ENCODE measurements at places on chromosomes 3 and 15.

DNA sequence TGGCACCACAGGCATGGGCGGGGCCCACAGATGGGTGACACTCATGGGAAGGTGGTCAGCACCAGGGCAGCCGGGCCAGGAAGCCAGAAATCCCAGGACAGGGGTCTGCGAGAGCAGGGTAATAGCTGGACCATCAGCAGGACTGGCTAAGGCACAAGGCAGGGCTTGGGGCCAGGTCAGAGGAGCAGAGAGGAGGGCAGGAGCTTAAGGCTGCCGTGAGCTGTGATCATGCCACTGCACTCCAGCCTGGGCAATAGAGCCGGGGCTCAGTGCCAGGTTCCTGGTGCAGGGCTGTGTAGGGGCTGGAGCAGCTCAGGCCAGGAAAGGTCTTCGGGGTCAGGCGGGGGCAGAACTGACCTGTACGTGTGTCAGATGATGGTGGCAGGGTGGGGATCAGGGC lies 64.2 kb upstream of the LINGO1 start:
- no peak for DNase-seq

DNA sequence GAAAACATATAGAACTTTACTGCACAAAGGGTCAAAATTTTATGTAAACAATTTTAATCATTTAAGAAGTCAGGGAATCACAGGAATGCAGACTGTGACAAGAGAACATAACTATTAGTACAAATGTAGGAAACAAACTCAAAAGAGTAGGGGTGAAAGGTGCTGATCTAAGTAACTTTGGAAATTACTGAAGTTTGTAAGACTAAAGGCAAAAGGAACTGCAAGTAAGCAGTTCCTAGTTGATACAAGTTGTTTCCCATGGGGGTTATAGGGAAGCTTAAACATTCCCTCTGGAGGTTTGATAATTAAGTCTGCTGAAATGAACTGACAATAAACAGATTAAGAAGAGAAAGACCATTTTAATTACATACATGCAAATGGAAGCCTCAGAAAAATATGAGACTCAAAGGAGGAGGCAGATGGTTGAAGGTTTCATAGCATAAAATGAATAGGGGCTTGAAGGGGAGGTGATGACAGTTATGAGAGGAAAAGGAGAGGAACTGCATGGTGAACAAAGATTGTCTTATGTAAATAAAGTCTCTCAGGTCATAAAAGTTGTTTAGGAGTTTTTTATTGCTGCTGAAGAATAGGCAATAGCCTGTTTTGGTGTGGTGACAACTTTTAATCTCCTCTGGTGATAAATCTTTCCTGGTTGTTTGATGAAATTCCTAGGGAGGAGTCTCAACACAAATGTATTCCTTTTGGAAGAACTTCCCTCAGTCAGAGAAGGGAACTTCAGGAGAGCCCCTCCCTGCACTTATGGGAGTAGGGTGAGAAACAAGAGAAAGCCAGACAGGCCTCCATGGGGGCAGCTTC lies 17.1 kb downstream of the SETMAR start:
- no peak for DNase-seq

- DNase-seq: no peak
Observed at GRCh38 chr3:61454006-61454585, 107.3 kb upstream of the PTPRG start.

DNA sequence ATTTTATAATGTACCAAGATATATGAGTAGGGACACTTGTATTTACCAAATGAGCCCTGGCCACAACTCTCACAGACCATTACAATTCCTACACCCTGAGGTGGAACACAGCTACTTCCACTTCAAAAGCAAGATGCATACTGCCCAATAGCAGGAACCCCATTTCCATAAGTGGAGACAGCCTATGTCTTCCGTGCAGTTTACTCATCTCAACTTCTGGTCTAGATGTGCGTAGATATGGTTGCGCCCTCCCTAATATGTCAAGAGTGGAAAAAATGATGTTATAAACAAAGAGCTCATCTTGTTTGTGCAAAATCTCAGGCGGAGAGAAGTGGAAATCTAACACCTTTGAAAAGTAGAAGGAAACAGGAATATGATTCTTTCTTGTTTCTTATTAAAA lies 44.6 kb downstream of the RAB27A start:
- no peak for DNase-seq

- no peak for DNase-seq
Observed at GRCh38 chr3:160812304-160812703, 56.3 kb downstream of the PPM1L start.

DNA sequence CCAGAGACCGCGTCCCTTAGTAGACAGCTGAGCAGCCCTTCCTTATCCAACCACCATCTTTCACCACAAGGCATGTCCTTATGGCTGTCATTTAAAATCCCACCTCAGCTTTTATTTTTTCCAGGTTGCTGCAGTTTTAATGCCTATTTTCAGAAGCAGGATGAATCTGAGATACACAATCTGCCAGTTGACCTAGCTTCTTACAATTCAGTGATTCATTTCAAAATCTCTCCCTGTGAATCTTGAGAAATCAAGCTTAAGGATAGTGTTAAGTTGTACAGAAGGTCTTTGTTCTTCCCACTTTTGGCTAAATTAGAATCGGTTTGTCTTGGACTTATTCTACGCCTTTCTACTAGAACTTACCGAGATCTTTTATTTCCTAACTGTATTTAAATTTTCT lies 522.3 kb upstream of the CFAP20DC start:
- no peak for DNase-seq

- DNase-seq: no peak
Observed at GRCh38 chr3:38541806-38542205, 45.7 kb downstream of the EXOG start.

GRCh38 chr3:21524133-21524532 lies 226.9 kb downstream of the ZNF385D start:
- peak; percentile 25 for DNase-seq

- no peak for DNase-seq
Observed at GRCh38 chr15:52559575-52559974, 9.3 kb downstream of the ARPP19 start.

DNA sequence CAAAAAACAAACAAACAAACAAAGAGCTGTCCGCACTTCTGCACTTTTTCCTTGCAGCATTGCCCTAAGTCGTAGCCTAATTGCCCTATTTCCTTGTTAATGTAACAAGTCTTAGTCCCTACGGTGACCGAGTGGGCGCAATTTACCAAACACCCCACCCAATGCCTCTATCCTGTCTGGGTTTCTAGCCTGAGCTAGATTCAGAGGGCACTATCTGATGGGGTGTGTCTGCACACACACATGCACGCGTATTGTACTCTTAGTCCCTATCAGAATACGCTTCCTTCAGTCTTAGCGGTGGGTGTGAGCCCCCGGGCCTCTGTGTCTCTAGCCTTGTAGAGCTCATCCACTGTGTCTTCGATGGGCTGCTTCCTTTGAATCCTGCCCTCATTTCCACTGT lies 125.9 kb upstream of the DLG1 start:
- no peak for DNase-seq

GRCh38 chr3:70737666-70738290 lies 425.3 kb upstream of the MDFIC2 start:
- no peak for DNase-seq

GRCh38 chr3:169836942-169837275 lies 24.2 kb upstream of the LRRC34 start:
- no peak for DNase-seq

DNA sequence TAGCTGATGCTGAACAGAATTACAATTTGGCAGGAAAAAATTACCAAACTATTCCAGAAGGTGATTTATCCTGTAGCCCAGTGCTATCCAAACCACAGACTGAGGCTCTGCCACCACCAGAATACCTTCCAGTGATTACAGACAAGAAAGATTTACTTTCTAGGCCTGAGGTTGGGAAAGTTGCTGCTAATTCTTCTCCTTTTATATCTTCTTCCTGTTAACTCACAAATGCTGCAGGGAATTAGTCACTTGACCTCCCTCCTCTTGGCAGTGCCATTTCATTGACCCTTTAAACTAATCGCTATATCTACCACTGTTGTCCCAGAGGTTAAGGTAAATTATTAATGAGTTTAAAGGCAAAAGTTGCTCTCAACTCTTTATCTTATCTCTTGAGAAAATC lies 118.4 kb downstream of the CTNNB1 start:
- no peak for DNase-seq

- no peak for DNase-seq
Observed at GRCh38 chr15:53115563-53115962, 325.4 kb upstream of the ONECUT1 start.

GRCh38 chr15:75062706-75063105 lies 39.3 kb downstream of the PPCDC start:
- DNase-seq: no peak

- no peak for DNase-seq
Observed at GRCh38 chr3:158846803-158847451, 45.1 kb downstream of the MFSD1 start.

DNA sequence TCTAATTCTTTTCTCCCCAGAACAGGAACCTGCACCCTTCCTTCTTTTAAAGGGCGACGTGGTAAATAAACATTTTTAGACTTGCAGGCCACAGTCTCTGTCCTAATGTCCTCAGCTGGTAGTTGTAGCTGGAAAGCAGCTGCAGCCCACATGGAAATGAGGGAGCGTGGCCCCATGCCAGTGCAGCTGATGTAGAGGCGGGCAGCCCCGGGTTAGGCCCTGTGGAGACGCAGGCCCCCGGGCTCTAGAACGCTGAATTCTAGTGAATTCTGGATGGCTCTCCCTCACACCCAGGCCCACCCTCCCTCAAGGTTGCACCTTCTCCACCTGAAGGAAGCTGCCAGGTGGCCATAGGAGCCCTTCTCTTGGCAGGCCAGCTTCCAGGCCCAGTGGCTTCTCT lies 52.3 kb downstream of the PGPEP1L start:
- DNase-seq: peak; percentile 55

GRCh38 chr3:190224863-190225692 lies 97.2 kb downstream of the CLDN1 start:
- DNase-seq: peak; percentile 22

- DNase-seq: no peak
Observed at GRCh38 chr15:81092559-81092902, 41.5 kb upstream of the CFAP161 start.

DNA sequence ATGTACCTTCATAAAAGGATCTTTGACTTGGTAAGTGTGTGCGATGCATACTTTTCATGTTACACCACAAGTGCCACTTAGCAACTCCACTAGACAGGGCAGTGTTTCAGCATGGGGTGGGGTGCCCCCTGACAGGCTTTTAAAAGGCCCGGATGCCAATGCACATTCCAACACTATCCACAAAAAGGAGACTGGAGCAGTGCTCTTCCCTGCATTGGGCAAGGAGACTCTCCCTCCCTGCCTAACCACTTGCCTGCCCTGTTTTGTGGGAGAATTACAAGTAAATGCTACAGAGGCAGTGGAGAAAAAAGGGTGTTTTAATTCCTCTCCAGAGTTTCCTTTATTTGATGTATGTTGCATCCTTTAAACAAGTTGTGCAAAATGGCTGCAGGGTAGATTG lies 1.7 kb upstream of the RARB start:
- no peak for DNase-seq

- no peak for DNase-seq
Observed at GRCh38 chr3:139230391-139230790, 113.4 kb upstream of the MRPS22 start.

- DNase-seq: no peak
Observed at GRCh38 chr3:66885326-66886000, 112.6 kb upstream of the KBTBD8 start.

DNA sequence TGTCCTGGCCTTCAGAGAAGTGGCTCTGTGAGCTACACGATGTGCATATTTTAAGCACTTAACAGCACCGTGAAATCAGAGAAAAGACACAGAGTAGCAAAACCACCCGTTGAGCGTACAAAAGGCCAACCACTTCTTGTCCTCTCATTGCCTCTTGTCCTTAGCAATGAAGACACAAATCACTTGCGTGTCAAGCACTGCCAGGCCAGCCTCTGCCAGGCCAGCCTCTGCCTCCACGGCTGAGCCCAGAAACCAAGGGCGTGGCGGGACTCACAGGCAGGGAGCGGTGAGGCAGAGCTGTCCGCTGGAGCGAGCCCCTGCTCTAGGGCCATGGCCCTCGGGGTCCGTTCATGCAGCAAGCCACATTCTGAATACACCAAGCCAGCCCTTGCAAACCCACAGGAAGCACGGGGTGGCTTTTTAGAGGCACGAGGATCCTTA lies 4.0 kb downstream of the MUC4 start:
- DNase-seq: no peak

DNA sequence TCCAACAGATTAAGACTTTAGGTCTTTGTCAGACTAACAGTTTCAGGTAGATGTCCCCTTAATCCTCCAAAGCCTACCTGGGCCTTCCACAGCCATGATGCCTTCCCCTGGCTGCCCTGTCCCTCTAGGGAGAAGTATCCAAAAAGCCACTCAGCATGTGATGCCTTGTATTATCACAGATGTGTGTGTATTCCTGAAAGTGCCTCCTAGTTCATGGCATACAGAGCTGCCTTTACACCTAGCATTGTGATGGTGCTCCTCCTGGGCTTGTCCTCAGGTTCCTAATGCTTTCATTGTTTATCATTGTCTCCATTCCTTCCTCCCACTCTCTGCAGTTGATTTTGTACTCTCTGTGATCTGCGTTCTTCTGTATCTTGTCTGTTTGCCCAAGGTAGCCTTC lies 43.6 kb downstream of the CMSS1 start:
- no peak for DNase-seq

DNA sequence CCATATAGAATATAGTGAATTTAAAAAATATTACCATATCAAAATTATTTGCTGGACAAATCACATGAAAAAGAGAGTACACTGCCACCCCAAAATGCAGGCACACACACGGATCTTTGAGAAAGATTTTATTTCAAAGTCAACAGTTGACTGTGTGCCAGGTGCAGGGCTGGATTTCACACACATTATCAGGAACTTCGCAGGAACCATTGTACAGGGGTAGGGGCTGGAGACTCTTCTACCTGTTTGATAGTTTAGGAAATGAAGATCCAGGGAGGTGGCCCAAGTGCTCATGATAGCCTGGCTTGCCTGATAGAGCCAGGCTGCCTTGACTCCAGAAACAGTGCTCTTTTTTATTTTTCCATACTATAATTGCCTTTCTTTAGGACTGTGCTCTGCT lies 54.2 kb downstream of the IL1RAP start:
- no peak for DNase-seq

- DNase-seq: no peak
Observed at GRCh38 chr3:21919383-21919782, 168.4 kb upstream of the ZNF385D start.

DNA sequence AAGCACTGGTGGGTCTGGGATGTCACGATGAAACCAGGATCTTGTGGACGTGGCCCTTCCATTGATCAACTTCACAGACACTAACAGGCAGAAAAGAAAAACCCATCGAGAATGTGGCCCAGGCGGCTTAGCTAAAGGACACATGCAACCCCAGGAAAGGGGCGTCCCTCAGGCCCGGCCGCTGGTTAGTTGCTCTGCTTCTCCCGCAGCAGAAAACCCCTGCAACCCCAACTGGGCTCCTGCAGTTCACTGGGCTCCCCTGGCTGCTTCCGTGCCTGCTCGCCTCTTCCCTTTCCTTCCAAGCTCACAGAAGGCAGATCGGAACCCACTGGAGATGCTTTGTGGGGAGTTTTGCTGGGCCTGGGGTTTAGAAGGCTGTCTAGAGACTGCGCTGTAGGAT lies 1.1 kb downstream of the GASK1A start:
- DNase-seq: no peak

GRCh38 chr15:94100863-94101262 lies 130.5 kb upstream of the MCTP2 start:
- no peak for DNase-seq

Measured in muscle of arm (tissue), 14 donors.